ENCODE measurements at places on chromosomes 7 and 10.

GRCh38 chr10:4294996-4295792, 510.2 kb upstream of the KLF6 start:
- DNase-seq, result no peak

DNA sequence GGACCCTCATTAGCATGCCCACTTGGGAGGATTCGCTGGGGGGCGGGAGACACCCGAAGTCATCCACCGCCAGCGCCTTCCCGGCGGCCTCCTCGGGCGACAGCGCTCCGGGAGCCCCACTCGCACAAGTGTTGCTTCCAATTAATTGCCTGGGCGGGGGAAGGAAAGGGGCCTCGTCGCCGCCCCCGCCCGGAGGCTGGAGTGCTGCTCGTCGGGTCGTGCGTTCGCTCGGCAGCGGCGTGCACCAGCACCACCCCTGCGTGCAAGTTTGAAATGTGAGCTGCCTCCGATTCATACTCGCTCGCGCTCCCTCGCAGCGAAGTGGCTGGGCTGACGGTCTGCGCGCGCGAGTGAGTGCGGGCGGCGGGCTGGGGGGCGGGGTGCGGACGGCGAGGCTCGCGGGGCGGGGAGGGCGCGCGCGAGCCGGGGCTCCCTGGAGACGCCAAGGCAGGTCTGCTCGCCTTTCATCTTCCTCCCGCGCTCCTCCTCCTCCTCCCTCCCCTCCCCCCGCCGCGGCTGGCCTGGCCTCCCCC, 104.6 kb upstream of the PPIF start:
- DNase-seq, result peak; percentile 77

GRCh38 chr7:39588416-39588815, 22.2 kb downstream of the YAE1 start:
- no peak for DNase-seq

GRCh38 chr7:70091362-70091761, 493.1 kb downstream of the AUTS2 start:
- no peak for DNase-seq

DNA sequence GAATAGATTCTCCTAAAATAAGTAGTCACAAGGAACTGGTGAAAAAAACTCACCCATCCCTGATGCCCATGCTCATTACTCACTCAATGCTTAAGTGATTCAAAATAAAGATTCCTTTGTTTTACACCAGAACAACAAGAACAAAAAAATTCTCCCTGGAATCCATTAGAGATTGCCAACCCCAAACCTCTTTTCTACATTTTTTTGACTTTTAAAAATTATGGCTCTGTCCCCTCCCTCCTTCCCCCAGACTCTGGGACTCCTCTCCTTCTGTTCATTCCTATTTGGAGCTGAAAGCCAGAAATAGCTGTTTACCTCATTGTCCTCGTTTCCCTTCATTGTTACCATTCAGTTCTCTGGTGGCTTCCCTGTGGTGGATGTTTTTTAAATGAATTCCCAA, 63.2 kb upstream of the FHIP2A start:
- no peak for DNase-seq

DNA sequence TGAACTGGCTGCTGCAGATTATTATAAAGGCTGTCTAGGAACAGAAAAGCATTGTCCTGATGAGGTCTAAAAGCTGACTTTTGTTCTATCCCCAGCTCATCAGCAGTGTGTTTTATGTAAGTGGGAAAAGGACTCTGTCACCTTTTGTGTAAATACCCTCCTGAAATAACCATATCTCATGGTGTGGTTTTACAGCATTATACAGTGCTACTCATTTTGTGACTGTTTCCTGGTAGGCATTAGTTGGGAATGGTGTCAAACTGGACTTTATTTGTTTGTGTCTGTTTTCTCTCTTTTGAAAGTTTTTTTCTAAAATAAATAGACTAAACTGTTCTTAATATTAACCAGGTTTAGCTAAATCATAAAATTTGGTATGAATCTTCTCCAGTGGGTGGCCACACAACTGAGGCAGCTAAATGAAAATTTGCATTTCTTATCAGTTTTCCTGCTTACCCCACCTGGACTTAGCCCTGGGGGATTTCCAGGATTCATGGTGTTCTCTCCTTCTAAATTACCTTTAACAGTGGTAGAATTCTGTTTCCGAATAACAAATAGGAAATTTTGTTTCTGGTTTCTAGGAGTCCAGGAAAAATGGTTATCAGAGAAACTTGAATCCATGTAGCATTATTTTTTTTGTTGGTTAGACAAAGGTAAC, 140.9 kb downstream of the LHFPL3 start:
- DNase-seq, result no peak

DNA sequence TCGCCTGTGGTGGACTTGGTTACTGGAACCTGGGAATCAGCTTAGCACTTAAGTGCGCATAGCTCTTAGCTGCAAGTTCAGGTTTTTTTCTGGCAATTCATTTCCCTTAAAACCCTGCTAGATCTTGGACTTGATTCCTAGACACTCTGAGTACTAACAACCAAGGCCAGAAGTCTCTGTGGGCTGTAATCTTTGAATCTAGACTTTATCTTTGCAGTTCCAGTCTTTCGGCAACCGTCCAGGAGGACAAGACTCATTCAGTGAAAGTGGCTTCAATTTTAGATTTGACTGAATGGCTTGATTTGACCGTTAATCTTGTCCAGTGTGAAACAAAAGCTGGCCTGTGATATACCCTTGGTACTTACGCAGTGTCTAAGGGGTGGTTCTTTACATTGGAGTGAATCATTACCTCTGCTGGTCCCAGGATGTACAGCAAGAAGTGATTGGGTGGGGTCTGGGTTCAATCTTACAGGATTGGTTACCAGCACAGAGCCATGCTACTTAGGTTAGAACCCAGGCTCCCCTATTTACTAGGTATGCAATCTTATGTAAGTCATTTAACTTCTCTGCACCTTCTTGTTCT, 16.4 kb downstream of the PTTG1IP2 start:
- no peak for DNase-seq

GRCh38 chr7:155694851-155695250, 50.4 kb downstream of the RBM33 start:
- DNase-seq, result no peak

Data from activated CD4-positive, alpha-beta T cell treated with anti-CD3 and anti-CD28 coated beads, Interleukin-10, Interleukin-2, amounts not matched to agents 100 ng/mL and 50 ng/mL, durations not matched to agents 16 hours and 8 hours (primary cell).